ENCODE measurements at places on chromosomes 2 and 18.

DNA sequence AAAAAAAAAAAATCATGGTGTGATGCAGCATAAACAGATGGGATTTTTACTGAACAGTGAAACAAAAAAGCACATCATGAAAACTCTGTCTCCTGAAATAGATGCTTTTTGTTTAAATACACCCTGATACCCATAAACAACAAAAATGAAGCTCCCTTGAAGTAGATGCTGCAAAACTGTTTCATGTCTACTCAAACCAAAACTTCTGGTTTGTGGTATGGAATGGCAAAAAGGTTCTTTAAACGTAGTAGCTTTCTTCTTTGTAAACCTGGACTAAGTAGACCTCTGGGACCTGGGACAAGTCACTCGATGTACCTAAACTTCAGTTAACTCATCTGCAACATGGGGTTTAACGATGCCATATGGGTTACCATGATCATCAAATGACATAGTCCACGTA is 64.4 kb upstream of the RAPH1 start:
- DNase-seq, result no peak

DNA sequence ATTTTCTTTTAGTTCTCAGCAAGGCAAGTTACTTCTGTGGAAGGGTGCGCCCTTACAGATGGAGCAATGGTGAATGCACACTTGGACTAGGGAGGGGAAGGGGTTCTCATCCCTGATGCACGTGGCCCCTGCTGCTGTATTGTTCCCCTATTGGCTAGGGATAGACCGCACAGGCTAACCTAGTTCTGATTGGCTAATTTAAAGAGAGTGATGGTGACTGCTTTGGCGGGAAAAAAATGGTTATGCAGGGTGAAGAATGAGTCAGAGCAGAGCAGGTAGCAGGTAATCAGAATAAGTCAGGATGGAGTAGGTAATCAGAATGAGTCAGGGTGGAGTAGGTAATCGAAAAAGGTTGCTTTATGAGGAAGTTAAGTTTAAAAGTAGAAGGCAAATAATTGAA is 171.5 kb downstream of the MTCL1 start:
- DNase-seq, result no peak

GRCh38 chr18:4842751-4843150 is 354.3 kb downstream of the AKAIN1 start:
- no peak for DNase-seq

DNA sequence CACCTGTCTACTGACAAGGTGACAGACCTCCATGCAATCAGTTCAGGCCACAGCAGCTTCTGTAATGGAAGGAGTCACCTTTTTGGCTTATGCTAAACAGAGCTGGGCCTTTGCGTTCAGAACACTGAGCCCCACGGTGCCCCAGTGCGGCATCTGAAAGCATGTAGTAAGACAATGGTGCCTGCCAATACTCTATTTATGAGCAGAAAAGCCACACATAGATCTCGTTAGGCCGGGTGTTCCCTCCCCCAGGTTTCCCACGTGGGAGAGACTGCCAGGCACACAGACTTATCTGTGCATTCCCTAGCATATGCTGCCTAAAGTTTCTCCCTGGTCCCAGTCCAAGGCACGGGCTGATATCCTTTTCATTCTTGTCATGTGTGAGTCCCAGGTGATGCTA is 150.9 kb downstream of the ACTR3 start:
- DNase-seq, result no peak

- DNase-seq, result no peak
Measured at GRCh38 chr18:55457028-55457427, 131.0 kb downstream of the TCF4 start.

DNA sequence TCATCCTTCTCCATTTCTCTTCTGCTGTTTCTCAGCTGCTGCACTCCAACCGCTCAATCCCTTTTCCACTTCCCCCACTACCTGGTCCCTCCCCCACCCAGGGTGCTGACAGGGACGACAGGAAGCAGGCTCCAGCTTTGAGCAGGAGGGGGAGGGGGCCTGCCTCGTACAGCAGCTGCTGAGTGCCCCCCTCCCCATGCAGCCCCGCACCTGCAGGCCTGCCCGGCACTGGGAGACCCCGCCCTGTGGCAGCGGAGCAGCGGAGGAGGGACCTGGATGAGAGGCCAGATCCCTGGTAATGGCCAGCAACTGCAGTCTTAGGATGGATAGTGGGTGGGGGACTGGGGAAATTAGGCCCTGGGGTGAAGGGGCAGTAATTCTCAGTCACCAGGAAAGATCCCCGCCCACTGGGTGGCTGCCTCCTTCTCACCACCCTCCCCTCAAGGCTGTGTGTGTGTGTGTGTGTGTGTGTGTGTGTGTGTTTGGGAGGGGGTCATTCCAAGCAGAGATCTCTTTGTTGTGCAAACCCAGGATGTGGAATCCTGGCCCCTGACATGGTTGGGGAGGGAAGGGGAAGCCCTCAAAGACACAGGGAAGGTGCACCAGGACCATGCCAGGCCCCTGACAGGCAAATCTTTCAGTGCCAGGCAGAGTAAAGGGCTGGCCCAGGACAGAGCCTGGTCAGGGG is 6.8 kb upstream of the CRYBA2 start:
- DNase-seq, result peak; percentile 80

- DNase-seq, result no peak
Measured at GRCh38 chr18:40911041-40911440, 1044.0 kb upstream of the PIK3C3 start.

- DNase-seq, result no peak
Measured at GRCh38 chr18:7626175-7626921, 59.2 kb downstream of the PTPRM start.

DNA sequence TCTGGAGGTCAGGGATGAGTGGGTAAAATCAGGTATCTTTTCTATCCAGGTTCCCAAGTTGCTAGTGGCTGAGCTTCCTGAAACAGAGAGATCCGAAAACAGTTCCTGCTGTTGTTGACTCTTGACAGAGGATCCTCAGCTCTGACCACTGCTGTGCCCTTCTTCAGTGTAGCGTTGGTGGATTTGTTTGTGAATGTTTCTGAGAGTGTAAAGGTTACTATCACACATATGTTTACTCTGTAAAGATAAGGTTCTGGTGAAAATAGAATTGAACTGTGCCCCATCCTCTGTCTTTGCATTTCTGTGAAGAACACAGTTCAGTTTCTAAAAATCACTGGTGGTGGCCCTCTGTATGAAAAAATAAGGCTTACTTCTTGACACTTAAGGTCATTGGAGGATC is 119.8 kb downstream of the LDLRAD4 start:
- DNase-seq, result no peak

GRCh38 chr18:50401888-50402287 is 27.0 kb downstream of the SKA1 start:
- peak; percentile 62 for DNase-seq

- no peak for DNase-seq
Measured at GRCh38 chr2:241035818-241036396, 37.5 kb downstream of the SNED1 start.

DNA sequence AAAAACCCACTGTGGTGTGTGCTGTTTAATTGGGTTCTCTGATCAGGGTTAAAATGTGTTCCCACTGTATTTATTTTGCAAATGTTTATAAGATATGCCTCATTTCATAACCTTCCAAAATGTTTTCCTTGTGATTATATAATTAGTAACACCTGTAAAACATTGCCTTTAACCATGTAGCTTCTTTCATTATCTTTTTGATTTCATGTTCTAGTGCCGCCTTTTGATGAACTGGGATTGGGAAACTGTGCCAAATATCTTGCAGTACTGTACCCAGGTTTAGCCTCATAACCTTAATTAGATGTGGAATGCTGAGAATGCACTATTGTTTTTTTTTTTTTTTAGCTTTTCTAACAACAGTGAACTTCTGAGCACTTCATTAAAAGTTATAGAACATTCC is 96.9 kb downstream of the TANC1 start:
- no peak for DNase-seq

- no peak for DNase-seq
Measured at GRCh38 chr2:72035518-72036172, 112.0 kb downstream of the CYP26B1 start.

GRCh38 chr2:73343992-73344391 is 41.6 kb upstream of the ALMS1 start:
- no peak for DNase-seq

DNA sequence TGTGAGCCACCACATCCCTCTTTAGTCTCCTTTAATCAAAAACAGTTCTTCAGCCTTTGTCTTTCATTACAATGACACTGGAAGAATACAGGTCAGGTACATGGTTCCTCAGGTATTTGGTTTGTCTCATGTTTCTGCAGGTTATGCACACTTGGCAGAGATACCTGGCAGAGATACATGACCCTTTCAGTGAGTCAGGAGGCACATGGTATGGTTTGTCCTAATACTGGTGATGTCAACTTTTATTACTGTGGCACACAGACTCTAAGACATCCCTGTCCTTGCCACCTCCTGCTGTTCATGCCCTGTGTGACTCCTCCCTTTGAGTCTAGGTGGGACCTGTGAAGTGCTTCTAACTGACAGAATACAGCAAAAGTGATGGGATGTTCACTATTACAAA is 58.4 kb downstream of the SPIRE1 start:
- no peak for DNase-seq

DNA sequence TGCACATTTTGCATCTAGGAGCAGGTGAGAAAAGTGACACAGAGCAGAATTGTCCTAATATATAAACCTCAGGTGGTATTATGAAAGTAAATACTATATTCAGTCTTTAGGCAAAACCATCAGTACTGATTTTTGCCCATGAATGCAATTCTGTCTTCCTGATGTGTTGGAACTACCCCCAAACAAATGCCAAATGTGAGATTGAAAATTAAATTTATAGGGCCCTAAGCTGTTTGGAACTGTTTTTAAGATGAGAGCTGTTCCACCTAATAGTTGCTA is 115.2 kb downstream of the SH3RF3 start:
- no peak for DNase-seq

GRCh38 chr2:143226714-143227541 is 97.7 kb downstream of the ARHGAP15 start:
- no peak for DNase-seq

DNA sequence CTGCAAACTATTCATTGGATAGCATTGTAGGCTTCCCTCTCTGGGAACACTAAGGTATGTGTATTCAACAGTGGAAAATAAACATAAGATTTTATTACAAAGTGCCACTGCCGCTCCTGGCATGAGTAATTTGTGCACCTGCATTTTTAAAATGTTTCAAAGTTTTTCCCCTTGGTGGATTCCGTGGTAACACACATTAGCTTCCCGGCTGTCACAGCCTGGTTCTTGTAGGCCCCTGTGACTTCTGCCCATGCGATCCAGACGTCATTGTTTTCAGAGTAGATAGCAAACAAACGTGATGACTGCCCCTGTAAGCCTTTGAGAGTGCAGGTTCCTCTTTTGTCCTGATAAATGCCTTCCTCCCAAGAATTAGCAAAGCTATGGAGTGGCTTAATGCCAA is 421.0 kb downstream of the ZNF521 start:
- no peak for DNase-seq

GRCh38 chr2:44708661-44709000 is 232.9 kb upstream of the SIX3 start:
- DNase-seq, result no peak

Data from NCI-H1092 treated with DMSO at 0.1 percent for 48 hours (cell line).